ENCODE measurements at places on chromosomes 2 and 18. TPM values are rescaled to one million over a fixed set of nuclear protein-coding genes. Genes with fewer than 3 reads are reported as not detected.

Gene STPG4
- 1.0 TPM for total RNA-seq

Gene LAMA3
- not detected for total RNA-seq

Gene DNAH7
- 0.29 TPM for total RNA-seq

Gene TGFA
- total RNA-seq: 0.31 TPM

Gene ATIC
- total RNA-seq: 179 TPM

Gene KIF3C
- total RNA-seq: 1.8 TPM

GRCh38 chr2:131588152-131588873, 60.6 kb downstream of the CCDC74A start:
- H3K36me3 ChIP-seq: no peaks in the 10 kb centered on the region
- DNase-seq: no peak
- H3K4me1 ChIP-seq: peaks cover 47% of the 10 kb centered on the region

GRCh38 chr2:65655000-65655399, 222.6 kb upstream of the SPRED2 start:
- no peak for DNase-seq
- no peak overlapping the region for H3K4me3 ChIP-seq
- no peaks in the 10 kb centered on the region for H3K4me1 ChIP-seq
- peaks cover 13% of the 10 kb centered on the region for H3K27me3 ChIP-seq
- no peaks in the 10 kb centered on the region for H3K36me3 ChIP-seq

GRCh38 chr2:25558262-25558661, 115.1 kb downstream of the DTNB start:
- H3K4me1 ChIP-seq: peaks cover 43% of the 10 kb centered on the region
- H3K27ac ChIP-seq: peak overlapping the region; percentile 42
- H3K4me3 ChIP-seq: peak overlapping the region; percentile 21
- no peak for DNase-seq
- H3K27me3 ChIP-seq: no peaks in the 10 kb centered on the region

DNA sequence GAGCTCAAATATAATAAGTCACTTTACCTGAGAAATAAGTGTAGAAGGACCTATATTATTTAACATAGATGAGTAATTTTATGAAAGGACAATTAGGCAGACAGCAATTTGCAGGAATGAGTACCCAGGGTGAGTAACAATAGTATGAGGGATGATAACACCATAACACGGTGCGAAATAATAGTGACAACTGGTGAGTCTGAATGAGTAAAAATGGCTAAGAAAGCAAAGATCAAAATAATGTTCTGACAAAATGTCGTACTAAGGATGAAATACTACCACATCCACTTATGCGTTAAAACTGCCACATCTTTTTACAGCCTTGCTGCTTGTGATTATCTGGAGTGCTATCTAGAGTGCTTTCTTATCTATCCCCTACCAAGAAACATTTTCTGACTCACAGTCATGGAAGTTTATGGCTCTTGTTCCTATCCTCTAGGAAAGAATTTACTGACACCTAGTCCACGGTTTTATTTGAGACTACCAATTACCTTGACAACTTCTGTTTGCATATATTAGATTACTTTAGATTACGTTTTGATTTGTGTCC, 929.7 kb downstream of the LRP1B start:
- H3K27ac ChIP-seq: no peak overlapping the region
- H3K4me1 ChIP-seq: peaks cover 3% of the 10 kb centered on the region
- H3K27me3 ChIP-seq: no peaks in the 10 kb centered on the region
- H3K4me3 ChIP-seq: no peak overlapping the region
- H3K36me3 ChIP-seq: no peaks in the 10 kb centered on the region
- no peak for DNase-seq

DNA sequence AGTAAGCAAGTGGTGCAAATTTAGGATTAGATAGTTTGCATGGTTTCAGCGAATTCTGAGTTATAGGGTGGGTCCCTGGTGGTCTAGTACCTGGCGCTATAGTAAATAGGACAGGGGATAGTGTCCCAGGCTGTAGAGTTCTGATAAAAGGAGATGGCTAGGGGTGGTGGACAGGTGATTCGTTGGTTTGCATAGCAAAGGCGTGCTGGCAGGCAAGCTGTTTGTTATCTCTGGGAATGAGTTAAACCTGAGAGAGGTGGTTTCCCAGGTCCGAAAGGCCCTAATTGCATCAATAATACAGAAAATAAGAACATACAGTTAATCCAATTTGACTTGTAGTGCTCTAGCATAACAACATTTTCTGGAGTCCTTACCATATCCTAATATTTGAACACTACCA, 6.9 kb upstream of the ZDBF2 start:
- no peak overlapping the region for H3K4me3 ChIP-seq
- no peak overlapping the region for H3K27ac ChIP-seq
- peaks cover 4% of the 10 kb centered on the region for H3K4me1 ChIP-seq
- H3K36me3 ChIP-seq: no peaks in the 10 kb centered on the region
- no peak for DNase-seq

DNA sequence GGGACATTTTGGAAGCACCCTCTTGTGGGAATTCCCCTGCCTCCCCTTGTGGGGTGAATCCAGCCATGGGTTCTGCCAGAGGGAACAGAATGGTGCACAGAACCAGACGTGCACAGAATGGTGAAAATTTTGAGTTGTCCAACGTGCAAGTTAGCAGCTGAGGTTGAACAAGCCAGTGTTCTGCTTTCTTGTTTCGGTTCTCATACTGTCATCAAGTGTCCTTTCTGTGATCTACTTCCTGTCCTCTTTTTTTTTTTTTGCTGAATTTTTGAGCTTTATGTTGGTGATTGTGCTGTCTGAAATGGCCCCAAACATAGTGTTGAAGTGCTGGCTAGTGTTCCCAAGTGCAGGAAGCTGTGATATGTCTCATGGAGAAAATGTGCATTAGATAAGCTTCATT, 21.5 kb upstream of the REEP1 start:
- peak overlapping the region; percentile 33 for H3K4me3 ChIP-seq
- H3K4me1 ChIP-seq: peaks cover 9% of the 10 kb centered on the region
- no peak for DNase-seq
- H3K27me3 ChIP-seq: no peaks in the 10 kb centered on the region
- no peaks in the 10 kb centered on the region for H3K36me3 ChIP-seq
- peak overlapping the region; percentile 8 for H3K27ac ChIP-seq

DNA sequence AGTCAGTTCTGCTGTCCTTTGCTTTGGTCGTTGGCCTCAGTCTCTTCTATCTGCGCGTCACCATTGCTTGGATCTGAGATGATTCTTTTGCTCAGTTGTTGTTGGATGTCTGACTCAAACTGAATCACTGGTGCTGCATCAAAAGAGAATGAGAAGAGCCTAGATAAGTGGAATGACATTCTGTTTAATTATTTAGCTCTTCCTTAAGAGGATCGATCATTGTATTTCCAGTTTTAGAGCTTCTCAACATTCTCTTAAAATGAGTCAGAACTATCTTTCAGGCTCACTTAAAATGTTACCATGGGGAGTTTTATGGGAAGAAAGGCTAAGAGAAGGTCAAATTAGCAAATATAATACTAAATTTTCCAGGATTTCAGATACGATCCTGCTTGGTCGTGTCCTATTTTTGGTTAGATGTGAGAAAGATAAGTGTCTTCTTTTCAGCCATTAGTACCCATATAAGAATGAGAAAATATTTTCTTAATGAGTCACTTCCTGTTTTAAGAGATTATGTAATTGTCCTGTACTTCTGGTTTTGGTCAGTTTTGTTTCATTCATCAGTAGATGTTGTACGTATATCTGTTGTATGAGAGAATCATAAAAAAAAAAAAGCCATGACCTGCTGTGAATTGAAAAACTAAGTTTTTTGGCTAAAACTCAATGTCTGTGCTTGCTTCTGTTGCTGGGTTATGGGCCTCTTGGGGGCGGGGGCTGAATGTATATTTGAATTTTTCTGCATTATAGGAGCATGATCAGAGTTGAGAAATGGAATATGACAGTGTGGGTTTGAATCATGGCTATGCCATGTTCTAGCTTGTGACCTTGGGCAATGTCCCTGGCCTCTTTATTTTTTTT, 31.6 kb upstream of the CASP10 start:
- DNase-seq: no peak
- H3K36me3 ChIP-seq: peaks cover 79% of the 10 kb centered on the region
- H3K27me3 ChIP-seq: no peaks in the 10 kb centered on the region
- peaks cover 52% of the 10 kb centered on the region for H3K4me1 ChIP-seq

DNA sequence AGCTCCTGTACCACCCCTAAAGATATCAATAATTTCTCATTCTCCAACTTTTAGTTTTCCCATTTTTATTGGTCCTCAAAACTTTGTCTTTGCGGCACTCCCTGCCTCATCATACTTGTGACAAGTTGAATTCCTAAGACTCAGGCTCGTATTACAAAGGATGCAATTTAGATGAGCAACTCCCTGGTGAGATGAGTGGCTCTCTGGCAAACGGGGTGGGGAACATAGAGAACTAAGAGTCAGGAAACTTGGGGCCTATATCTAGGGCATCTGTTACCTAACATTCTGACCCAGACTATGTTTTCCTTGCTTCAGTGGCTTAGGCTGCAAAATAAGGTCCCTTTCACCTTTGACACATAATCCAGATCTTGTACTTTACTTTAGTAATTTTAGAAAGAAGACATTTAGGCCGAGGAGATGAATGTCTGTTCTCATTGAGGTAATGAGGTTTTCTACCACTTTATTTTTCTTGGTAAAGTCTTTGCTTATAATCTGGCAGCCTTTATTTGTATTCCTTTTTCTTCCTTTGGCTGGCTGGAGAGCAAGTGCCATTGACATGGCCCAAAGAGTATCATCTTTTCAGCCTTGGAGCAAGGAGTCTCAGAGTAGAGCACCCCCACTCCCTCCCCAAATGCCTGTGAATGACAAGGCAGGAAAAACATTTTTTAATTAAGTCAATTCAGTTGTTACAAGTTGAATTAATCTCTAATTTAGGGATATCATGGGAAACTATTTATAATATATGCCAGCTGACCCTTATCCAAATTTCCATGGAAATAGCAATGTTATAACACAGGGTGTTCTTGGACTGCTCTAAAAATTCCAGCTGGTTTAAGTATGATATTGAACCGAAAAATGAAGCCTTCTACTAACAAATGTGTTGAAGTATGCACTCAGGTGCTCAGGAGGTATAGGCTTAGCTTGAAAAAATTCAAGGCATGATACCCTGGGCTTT, 15.2 kb downstream of the TSPYL6 start:
- no peak overlapping the region for H3K4me3 ChIP-seq
- no peak overlapping the region for H3K27ac ChIP-seq

- no peak overlapping the region for H3K27ac ChIP-seq
- DNase-seq: no peak
- H3K36me3 ChIP-seq: no peaks in the 10 kb centered on the region
- peaks cover 2% of the 10 kb centered on the region for H3K27me3 ChIP-seq
- H3K4me1 ChIP-seq: peaks cover 9% of the 10 kb centered on the region
Measured at GRCh38 chr2:217396165-217396564, 536.3 kb upstream of the TNP1 start.

GRCh38 chr2:46666044-46666679, 186.8 kb downstream of the TMEM247 start:
- no peak for DNase-seq
- H3K27ac ChIP-seq: no peak overlapping the region
- H3K4me3 ChIP-seq: no peak overlapping the region
- H3K36me3 ChIP-seq: no peaks in the 10 kb centered on the region
- no peaks in the 10 kb centered on the region for H3K4me1 ChIP-seq

- DNase-seq: no peak
- no peak overlapping the region for H3K4me3 ChIP-seq
- no peaks in the 10 kb centered on the region for H3K36me3 ChIP-seq
- no peaks in the 10 kb centered on the region for H3K4me1 ChIP-seq
- no peak overlapping the region for H3K27ac ChIP-seq
Measured at GRCh38 chr2:158722266-158723105, 72.6 kb upstream of the DAPL1 start.

- no peaks in the 10 kb centered on the region for H3K4me1 ChIP-seq
- DNase-seq: no peak
- H3K4me3 ChIP-seq: no peak overlapping the region
- H3K27ac ChIP-seq: no peak overlapping the region
- H3K36me3 ChIP-seq: no peaks in the 10 kb centered on the region
Measured at GRCh38 chr2:51065276-51065675, 33.3 kb upstream of the NRXN1 start.

GRCh38 chr2:144512470-144512869, 7.4 kb downstream of the ZEB2 start:
- H3K27ac ChIP-seq: peak overlapping the region; percentile 85
- H3K27me3 ChIP-seq: no peaks in the 10 kb centered on the region
- H3K4me3 ChIP-seq: peak overlapping the region; percentile 93
- DNase-seq: no peak
- H3K4me1 ChIP-seq: peaks cover 82% of the 10 kb centered on the region
- peaks cover 72% of the 10 kb centered on the region for H3K36me3 ChIP-seq

DNA sequence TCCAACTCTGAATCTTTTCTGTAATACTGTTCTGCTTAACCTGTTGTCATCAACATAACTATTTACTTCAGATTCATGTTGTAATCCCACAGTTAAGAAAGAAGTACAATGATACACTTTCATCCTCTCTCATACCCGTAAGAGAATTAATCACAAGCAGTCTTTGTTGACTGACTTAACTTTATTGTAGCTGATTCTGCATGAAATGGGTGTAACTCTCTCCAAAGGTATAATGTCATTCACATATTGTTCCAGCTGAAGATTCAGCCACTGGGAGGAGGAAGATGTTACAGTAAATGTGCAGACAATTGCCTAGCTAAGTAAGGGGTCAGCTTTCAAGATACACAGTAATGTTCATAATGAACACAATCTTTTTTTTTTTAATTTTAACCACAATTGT, 13.5 kb upstream of the DSG2 start:
- no peak for DNase-seq
- H3K27ac ChIP-seq: no peak overlapping the region
- no peaks in the 10 kb centered on the region for H3K36me3 ChIP-seq
- H3K4me3 ChIP-seq: no peak overlapping the region

DNA sequence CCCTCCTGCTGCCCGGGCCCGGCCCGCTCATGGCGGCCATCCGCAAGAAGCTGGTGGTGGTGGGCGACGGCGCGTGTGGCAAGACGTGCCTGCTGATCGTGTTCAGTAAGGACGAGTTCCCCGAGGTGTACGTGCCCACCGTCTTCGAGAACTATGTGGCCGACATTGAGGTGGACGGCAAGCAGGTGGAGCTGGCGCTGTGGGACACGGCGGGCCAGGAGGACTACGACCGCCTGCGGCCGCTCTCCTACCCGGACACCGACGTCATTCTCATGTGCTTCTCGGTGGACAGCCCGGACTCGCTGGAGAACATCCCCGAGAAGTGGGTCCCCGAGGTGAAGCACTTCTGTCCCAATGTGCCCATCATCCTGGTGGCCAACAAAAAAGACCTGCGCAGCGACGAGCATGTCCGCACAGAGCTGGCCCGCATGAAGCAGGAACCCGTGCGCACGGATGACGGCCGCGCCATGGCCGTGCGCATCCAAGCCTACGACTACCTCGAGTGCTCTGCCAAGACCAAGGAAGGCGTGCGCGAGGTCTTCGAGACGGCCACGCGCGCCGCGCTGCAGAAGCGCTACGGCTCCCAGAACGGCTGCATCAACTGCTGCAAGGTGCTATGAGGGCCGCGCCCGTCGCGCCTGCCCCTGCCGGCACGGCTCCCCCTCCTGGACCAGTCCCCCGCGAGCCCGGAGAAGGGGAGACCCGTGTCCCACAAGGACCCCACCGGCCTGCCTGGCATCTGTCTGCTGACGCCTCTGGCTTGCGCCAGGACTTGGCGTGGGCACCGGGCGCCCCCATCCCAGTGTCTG, 767 bp downstream of the RHOB start:
- peak overlapping the region; percentile 88 for H3K4me3 ChIP-seq
- H3K36me3 ChIP-seq: peaks cover 4% of the 10 kb centered on the region
- H3K4me1 ChIP-seq: peaks cover 16% of the 10 kb centered on the region
- H3K27me3 ChIP-seq: peaks cover 2% of the 10 kb centered on the region
